Left colon (tissue), 2 donors: ENCODE measurements at places on chromosomes 6 and 20. TPM values are rescaled to one million over a fixed set of nuclear protein-coding genes. Genes with fewer than 3 reads are reported as not detected.

The TBCC gene
- total RNA-seq: 26.4 TPM

The SAPCD1 gene
- 3.2 TPM for total RNA-seq

The NRN1 gene
- total RNA-seq: 2.1 TPM

- DNase-seq: no peak
Measured at GRCh38 chr6:135451617-135452190, 45.8 kb downstream of the AHI1 start.

The POLR1H gene
- total RNA-seq: 25.6 TPM
